Germinal center (tissue), 1 donor: ENCODE measurements at places on chromosomes 4 and X.

DNA sequence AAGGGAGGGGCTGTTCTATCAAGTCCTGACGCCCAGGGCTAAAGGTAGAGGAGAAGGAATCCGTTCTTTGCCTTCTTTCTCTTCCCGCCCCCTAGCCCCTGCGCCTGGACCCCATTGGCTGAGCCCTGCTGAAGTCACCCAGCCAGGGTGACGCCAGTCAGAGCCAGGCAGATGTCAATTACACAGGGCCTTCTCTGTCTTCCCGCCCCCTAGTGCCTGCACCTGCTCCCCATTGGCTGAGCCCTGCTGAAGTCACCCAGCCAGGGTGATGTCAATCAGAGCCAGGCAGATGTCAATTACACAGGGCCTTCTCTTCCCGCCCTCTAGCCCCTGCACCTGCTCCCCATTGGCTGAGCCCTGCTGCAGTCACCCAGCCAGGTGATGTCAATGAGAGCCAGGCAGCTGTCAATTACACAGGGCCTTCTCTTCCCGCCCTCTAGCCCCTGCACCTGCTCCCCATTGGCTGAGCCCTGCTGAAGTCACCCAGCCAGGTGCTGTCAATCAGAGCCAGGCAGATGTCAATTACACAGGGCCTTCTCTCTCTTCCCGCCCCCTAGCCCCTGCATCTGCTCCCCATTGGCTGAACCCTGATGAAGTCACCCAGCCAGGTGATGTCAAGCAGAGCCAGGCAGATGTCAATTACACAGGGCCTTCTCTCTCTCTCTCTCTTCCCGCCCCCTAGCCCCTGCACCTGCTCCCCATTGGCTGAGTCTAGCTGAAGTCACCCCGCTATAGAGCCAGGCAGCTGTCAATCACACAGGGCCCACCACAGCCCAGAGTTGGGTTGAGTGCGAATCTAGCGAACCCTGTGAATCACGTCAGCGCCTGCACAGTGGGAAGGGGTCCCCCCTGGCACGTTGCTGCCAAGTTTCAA, 46.4 kb downstream of the ASMT start:
- DNase-seq: peak; percentile 95

DNA sequence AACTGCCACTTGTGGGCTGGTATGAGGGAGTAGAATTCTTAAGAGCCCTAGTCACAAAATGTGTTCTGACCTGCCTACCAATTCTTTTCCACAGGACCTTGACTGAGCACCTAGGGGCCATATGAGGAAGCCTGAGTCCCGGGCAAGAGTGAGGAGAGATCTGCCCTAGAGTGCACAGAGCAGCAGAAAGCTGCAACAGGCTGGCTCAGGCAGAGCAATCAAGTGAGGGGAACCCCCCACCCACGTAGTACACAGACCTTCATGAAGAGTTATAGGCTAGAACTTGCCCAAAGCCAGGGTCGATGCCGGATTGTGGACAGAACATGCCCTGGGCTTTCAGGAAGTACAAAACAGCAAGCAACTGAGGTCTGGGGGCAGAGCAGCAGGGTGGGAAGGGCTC, 117.0 kb downstream of the SPOCK3 start:
- no peak for DNase-seq

DNA sequence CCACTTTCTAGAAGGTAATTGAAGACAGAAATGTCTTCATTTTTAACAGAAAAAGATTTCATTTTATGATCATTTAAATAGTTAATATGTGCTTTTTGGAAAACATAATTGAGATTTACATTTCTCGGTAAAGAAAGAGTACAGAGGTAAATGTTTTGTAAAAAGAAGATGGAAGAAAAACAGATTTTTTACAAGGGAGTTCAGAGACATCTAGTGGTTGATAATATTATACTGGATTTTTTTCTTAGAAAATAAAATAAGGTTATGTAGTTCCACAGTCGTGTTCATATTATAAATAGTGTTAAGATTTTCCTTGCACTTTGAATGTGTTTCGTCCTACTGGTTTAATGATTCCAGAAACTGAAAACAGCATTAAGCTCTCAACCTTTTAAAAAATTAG, 60.6 kb downstream of the SMARCA1 start:
- no peak for DNase-seq

- DNase-seq: no peak
These were observed 32.4 kb upstream of the PDLIM3 start for GRCh38 chr4:185567381-185568376.

DNA sequence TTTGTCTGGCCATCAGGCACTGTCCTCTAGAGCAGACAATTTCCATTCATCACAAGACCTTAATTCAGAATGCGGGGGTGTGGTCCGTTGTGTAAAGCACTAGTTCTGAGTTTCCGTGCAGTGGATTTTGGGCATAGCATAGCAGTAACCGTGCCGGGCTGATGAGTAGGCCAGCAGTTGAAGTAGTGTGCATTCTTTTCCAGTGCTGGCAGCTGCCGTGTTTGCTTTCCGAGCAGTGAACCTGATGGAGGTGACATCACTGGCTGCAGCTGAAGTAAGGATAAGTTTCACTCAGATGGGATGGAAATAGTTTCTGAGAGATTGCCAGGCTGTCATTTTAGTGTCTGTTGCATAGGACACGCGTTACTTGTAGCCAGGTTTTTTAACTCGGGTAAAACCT, 107.0 kb upstream of the STIM2 start:
- DNase-seq: no peak

GRCh38 chrX:36916941-36917340, 91.2 kb upstream of the FAM47C start:
- no peak for DNase-seq

- DNase-seq: peak; percentile 71
These were observed at the start of gene TLR10 for GRCh38 chr4:38782452-38783108. TLR10 (minus strand) TSS chr4:38782990; CDS start chr4:38775590, 7,400 bp downstream.

DNA sequence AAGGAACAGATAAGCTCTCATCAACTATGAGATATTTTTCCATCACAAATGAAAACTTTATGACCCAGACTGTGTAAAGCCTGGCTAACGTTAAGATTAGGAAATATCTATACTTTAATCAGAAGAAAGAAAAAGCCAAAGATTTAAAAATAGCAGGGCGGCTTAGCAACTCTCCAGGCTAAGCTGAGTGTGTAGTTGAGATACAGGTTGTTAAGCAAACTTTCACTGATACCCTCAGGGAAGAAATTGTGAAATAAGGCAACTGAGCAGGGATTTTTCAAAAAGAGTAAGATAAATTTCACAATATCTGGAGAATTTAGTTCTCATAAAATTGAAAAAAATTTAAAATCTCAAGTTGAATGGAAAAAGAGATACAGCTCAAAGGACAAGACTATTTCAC, 382.0 kb downstream of the RAPGEF2 start:
- no peak for DNase-seq

DNA sequence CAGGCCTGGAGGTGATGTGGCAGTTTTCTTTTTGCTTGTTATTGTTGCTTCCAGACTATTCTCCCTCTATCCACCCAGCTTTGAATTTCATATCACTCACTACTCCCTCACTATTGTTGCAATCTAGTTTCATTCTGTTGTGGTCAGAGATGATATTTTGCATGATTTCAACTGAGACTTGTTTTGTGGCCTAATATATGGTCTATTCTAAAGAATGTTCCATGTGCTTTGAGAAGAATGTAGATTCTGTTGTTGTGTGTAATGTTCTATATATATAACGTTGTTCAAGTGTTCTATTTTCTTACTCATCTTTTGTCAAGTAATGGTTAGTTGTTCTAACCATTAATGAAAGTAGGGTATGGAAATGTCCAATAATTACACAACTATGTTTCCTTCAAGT, 59.0 kb downstream of the THOC2 start:
- no peak for DNase-seq

- DNase-seq: no peak
These were observed 95.0 kb downstream of the CAMK2D start for GRCh38 chr4:113666386-113667114.

DNA sequence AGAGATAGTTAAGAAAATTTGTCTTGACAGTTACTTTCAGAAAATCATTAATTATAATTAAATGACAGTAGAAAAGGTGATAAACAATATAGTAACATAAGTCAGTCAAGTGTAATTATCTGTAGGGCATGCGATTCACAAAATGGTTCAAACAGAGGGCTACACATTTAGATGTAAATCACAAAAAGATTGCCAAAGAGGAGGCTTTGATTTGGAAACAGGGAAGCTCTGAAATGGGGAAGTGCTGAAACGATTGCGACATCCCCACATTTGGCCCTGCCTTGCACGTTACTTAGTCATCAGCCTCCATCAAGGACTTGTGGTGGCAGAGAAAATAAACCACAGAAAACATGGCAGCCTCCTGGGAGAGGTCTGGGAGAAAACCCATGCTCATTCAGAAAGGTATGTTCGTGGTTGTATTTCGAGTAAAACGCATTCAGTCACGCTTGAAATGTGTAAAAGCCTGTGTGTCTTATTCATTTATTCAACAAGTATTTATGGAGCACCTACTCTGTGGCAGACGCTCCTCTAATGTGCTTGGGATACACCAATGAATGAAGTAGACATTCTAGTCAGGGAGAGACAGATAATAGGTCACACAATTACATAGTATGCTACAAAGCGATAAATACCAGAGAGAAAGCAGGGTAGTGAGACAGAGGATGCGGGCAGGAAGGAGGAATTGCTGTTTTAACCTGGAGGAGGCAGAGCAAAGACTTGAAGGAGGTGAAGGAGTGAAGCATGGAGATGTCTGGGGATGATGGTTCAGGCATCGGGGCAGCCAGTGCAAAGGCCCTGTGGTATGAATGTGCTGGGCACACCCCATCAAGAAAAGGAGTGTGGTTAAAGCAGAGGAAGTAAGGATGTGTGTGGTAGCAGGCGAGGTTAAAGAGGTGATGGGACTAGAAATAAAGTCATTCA, 7.8 kb downstream of the RBM47 start:
- peak; percentile 8 for DNase-seq

- DNase-seq: no peak
These were observed 95.7 kb downstream of the FRAS1 start for GRCh38 chr4:78152795-78153194.

DNA sequence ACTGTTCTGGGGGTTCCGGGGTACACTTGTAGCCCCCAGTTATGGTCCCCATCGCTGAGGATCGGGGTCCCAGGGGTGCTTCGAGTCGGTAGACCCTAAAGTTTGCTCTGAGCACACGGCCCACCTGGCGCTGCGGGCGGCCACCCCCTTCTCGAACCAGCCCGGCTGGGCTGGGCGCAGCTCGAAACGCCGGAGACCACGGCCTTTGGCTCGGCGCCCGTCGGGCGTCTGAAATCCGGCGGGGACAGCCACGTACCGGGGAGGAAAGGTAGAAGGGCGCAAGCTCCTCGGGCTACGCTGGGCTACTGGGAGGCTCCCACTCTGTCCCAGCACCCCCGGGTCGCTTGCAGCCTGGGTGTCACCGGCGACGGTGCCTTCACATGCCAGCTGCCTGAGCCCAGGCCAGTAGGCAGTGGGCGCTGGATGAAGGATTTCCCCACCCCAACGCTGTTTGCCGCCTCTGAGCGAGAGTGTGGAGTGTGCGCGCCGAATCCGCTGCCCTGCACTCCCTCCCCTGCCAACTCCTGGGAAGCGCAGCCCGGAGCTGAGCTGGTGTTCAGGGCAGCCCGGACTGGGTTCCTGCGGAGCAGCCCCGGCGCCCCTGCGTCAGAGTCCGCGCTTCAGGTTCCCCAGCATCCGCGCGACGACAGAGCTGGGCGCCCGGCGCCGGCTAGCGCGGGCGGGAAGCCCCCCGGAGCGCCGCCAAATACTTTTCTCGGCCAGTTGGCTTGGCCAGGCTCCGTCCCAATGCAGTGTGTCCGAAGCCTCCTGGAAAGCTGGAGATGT, 637 bp downstream of the MAMLD1 start:
- no peak for DNase-seq

GRCh38 chr4:140497747-140498636, at the start of gene MGAT4D:
MGAT4D (minus strand) TSS chr4:140498293; CDS start chr4:140498222, 71 bp downstream.
- DNase-seq: no peak
